Right kidney (tissue), 9 donors: ENCODE measurements at places on chromosomes 16 and 17.
A peak's percentile ranks its signal among the peaks of the same experiment; 100 is the strongest.

- no peak for DNase-seq
Observed at GRCh38 chr17:82465023-82465603, 6.6 kb downstream of the NARF start.

DNA sequence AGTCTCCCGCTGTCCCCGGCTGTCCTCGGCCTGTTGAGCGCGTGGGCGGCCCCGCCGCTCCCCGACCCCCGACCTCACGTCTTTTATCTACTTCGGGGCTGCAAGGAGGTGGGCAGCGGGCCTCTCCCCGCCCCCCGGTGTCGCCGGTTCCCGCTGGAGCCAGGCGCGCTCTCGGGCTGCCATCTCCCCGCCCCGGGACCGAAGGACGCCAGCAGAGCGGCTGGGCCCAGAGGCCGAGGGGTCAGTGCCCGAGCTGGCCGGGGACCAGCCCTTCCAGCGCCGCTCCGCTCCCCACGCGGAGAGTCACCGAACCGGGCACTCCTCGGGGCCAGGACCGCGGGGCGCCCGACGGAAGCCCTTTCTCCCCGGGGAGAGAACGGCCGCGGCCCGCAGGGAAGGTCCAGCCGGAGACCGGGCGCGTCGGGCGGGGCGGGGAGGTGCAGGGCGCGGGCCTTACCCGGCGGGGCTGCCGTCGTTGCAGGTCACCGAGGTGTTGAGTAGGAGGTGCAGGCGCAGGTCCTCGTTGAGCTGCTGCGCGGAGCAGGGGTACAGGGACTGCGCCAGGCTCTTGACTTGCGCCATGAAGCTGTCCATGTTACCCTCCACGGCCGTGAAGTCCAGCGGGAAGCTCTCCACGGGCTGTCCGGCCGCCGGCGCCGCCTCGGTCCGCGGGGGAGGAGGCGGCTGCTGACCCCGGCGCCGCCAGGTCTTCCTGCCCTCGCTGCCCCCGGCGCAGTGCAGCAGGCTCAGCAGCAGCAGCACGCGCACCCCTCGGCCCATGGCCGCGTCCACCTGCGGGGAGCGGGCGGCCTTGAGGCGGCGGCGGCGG lies 643 bp downstream of the NOTUM start:
- peak; percentile 64 for DNase-seq

DNA sequence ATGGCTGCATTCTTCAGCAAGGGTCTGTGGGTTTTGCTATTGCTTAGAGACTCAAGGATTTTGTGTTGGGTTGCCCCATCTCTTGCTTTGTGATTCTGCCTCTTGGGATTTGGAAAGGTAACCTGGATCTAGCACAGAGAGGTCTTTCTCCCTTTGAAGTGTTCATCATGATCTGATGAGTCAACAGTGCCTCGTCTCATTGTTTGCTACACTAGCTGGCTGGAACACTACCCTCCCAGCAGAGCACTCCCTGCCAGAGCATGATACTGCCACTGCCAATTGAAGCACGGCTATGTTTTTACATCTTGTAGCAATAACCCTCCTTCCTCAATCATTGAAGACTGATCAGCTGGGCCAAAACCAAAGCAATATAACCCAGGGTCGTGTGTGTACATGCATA lies 361.0 kb downstream of the CDH13 start:
- DNase-seq = no peak

DNA sequence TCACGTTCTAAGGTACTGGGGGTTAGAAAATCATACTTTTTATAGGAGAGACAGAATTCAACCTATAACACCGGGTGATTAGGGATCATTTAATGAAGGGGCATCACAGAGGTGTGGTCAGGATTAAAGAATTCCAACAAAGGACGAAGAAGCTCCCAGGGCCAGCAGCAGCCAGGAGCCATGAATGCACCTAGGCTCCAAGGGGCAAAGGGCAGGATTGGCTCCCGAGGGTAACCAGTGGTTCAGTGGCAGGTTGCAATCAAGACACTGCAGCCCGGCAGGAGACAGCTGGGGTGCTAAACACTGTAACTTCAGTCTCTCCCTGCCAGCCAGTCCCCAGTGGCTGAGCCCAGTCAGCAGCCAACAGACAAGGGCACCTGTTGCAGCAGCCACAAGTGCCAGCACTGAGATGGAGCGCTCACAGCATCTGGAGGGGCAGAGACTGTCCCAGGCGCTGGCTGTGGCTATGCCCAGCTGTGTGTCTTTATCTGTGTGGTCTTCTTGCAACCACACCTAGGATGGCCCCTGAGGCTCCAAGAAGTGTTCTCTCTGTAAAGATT lies 23.9 kb downstream of the DHRS7C start:
- no peak for DNase-seq

- no peak for DNase-seq
Observed at GRCh38 chr17:79862771-79863440, 23.7 kb upstream of the CBX4 start.

DNA sequence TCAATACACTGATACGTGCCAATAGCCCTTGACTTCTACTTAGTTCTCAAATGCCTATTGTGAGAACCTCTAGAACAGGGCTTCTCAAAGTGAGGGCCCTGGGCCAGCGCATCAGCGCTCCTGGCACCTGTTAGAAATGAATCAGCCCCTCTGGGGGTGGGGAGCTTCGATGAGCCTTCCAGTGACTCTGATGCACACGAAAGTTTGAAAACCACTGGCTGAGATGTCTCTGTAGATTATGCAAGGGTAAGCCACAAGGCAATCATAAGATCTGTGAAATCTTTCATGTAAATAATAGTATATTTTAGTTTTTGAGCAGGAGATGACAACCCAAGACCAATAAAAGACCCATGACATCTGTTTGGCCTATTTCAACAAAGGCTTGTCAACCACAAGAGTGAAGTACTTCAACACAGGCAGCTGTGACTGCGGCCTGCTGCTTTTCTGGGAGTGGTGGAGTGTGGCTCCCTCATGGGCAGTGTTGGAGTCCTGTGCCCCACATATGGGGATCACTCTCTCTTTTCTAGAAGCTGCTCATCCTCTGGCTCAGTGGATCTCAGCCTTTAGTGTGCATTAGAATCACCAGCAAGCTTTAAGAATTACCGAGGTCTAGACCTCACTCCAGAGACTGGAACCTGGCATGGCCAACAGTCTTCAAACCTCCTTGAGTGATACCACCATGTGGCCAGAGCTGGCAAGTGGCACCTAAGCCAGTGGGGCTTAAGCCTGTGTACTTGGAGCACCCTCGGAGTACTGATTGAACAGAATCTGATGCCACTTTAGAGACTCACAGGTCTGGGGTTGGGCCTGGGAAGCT lies 5.8 kb downstream of the MTHFSD start:
- no peak for DNase-seq

DNA sequence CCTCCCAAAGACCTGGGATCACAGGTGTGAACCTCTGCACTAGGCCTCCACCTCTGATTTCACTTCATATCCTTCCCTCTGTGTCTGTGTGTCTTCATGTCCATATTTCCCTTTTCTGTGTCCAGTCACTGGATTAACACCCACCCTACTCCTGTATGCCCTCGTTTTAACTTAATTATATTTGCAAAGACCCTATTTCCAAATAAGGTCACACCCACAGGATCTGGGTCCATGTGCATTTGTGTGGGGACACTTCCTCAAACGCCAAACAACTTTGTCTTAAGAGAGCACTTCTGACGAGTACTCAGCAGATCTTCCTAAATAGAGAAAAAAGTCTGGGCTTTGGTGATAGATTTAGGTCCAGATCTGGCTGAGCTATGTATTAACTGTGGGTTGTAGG lies 56.3 kb downstream of the MPHOSPH6 start:
- DNase-seq = no peak

DNA sequence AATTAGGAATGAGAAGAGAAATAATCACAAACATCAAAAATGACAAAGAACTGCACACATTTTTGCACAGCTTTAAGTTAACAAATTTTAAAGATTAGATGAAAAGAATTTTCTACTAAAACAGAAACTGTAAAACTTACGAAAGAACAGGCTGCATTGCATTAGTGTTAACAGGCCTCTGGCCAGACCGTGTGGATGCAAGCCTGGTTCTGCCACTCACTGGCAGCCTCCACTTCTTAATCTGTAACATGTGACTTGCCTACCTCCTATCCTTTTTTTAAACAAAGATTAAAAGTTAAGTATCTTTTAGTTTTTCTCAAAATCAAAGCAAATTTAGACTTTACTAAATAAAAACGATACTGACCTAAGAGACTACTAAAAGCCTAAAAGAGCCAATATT lies 37.5 kb downstream of the CREBBP start:
- no peak for DNase-seq

GRCh38 chr16:17233318-17234002 lies 237.3 kb downstream of the XYLT1 start:
- DNase-seq = no peak

DNA sequence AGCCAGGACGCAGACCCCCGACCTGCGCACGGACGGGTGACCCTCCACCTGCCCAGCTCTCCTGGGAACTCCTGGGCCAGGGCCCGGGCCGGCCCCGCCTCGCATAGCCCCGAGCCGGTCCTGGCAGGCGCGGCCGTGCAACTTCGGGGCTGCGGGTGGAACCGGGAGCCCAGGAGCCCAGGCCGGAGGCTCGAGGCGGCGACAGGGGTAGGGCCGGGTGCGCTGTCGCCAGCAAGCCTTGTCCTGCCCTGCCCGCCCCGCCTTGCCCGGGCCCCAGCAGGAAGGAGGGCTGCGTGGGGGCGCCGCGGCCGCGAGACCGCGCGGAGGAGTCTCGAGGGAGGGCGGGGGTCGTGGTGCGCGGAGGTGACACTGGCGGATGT lies 408 bp downstream of the LMF1 start:
- DNase-seq = no peak

- DNase-seq = no peak
Observed at GRCh38 chr16:6059671-6060070, 962.1 kb upstream of the EEF2KMT start.

DNA sequence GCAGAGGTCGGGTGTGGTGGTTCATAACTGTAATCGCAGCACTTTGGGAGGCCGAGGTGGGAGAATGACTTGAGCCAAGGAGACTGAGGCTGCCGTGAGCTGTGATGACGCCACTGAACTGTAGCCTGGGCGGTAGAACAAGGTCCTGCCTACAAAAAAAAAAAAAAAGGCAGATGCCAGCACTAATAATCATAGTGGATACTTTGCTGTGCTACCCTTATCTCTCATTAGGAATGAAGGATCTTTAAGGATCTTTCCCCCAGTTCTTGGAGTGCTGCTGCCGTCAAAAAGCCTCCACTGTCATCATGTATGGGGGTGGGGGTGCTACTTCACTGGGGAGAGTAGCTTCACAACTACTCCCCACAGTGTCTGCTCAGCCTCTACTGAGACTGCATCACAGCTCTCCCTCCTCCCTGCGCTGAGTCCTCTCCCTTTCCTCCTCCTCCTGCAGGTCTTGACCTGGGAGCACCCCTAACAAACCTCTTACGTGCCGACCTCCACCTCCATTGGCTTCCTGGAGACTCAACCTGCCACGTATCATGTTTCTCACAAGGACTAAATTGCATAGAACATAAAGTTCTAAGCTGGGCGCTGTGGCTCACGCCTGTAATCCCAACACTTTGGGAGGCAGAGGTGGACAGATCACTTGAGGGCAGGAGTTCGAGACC lies 24.4 kb upstream of the ST6GALNAC1 start:
- DNase-seq = no peak

DNA sequence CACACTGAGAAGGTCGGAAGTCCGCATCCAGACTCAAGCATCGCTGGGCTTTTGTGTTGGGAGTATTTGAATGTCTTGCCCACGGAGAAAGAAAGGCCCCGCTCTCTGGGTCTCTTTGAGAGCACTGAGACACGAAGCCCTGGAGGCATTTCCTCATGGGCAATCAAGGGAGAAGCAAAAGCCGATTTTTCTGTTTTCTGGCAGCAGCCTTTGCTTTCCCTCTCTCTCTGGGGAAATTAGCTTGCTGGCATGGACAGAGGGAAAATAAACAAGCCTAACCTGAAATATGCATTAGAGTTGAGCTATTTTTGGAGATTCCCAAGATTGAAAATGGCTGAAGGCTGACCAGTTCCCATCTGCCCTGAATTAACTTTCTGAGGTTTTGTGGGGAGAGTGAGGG lies 238.7 kb downstream of the HAPSTR1 start:
- peak; percentile 13 for DNase-seq

DNA sequence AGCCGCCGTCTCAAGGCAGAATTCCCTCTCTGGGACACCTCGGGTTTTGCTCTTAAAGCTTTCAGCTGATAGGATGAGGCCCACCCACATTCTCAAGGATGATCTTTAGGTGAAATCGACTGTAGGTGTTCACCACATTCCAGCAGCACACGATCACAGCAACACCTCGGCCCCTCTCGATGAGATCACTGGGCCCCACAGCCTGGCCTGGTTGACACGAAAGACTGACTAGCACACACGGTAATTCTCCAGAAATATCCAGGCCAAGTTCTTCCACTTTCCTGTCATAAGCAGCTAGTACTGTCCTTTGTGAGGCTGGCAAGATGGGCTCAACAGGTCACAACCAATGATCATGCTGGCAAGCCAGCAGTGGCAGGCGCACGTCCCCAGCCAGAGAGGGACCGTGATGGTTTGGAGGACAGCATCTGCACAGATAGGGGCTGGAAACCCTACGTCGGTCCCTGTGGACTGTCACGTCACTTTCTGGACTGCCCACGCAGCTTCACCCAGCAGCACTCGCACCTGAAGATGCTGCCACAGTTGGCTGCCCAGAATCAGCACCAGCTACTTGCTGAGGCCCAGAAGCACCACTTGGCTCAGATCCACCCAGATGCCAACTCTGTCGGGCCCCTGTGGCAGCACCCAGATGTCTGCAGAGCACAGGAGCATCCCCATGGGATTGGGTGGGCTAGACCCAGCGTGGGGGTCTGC lies 17.4 kb downstream of the TMC6 start:
- no peak for DNase-seq

- DNase-seq = no peak
Observed at GRCh38 chr17:48564188-48565021, 13.7 kb downstream of the HOXB4 start.

GRCh38 chr16:61098505-61098904 lies 937.7 kb downstream of the CDH8 start:
- no peak for DNase-seq

- DNase-seq = no peak
Observed at GRCh38 chr17:58336456-58337209, 8.0 kb upstream of the TSPOAP1 start.

DNA sequence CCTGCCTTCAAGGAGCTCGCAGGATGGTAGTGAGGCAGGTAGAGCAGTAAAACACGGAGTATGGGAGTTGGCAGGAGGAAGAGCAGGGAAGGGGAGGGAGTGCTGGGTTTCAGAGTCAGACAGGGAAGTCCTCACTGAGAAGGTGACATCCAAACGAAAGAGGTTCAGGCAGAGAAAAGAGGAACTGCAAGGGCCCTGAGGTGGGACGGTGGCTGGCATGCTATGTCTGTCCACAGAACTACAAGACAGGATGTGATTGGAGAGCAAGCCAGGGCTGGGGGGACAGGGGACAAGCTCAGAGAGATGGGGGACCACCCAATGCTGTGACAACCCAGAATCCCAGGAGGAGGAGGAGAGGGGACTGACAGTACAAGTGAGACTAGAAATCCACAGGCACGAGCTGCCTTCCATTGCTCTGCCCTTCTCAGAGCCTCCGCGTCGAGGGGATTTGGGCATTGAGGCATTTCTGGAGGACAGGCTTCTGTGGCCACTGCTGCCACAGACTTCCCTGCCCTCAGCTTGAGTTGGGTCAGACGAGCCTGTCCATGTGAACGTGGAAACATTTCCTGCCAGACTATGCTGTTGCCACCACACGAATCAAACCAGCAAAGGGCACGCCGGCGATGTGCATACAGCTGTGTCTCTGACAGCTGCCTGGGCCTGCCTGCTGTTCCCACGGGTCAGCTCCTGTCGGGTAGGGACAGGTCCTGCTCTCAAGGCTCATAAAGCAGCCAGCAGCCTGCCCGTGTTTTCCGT lies 100.1 kb downstream of the RAB11FIP4 start:
- no peak for DNase-seq
